Stimulated activated CD8-positive, alpha-beta memory T cell treated with anti-CD3 and anti-CD28 coated beads, Interleukin-7, amount 100 ng/mL, for 48 hours (primary cell): ENCODE measurements at places on chromosomes 5 and 9.

DNA sequence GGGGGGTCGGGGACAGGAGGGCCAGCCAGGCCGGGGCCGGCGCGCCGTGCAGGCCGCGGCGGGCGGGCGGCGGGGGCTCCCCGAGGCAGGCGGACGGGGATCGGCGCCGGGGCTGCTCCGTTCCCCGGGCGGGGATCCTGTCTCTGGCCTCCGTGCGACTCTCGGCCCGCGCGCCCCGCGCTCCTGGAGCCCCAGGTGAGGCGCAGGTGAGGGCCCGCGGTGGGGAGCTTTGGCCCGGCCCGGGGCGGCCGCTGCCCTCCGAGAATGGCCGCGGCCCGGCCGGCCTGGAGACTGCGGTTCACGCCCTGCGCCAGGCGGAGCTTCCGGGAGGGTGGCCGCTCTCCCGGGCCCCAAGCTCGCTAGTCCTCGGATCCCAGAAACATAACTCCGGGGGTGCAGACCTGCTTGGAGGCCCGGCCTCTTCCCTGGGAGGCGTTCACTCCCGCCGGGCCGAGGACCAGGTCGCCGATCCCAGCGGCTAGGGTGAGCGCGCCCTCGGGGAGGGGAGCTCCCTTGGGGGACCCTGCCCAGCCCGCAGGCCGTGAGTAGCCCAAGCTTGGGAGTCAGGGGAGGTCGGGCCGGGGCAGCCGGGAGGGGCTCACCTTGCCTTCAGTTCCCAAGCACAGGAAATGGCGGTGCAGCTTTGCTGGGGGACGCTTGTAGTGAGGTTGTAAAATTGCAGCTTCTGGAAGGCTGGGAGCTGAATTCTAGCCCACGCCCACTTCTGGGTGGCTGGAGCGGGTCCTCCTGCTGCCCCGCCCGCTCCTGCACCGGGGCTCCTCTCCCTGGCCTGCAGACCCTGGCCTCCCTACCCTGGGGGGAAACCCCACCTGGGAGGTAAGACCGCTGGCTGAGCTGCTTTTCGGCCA lies 723 bp downstream of the PPP1R26 start:
- DNase-seq: no peak

GRCh38 chr5:172549696-172550095 lies 91.4 kb upstream of the NEURL1B start:
- DNase-seq: no peak

DNA sequence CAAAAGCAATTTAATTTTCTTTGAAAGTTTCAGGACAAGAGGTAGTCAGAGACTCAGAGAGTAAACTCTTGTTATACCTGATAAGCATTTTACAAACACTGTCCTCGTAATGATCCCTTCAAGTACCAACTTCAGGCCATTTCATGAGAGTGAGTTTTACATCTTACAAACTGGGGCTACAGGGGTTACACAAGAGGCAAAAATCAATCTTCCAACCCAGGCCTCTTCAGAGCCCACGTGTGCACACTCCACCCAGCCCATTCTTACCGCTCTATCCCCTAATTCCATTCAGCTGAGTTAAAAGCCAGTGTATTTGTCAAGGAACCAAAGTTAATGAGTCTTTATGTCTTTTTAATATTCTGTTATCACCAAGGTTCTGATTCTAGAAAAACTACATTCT lies 46.5 kb downstream of the PSMB7 start:
- DNase-seq: no peak

- no peak for DNase-seq
Observed at GRCh38 chr5:31250201-31250600, 56.7 kb downstream of the CDH6 start.

DNA sequence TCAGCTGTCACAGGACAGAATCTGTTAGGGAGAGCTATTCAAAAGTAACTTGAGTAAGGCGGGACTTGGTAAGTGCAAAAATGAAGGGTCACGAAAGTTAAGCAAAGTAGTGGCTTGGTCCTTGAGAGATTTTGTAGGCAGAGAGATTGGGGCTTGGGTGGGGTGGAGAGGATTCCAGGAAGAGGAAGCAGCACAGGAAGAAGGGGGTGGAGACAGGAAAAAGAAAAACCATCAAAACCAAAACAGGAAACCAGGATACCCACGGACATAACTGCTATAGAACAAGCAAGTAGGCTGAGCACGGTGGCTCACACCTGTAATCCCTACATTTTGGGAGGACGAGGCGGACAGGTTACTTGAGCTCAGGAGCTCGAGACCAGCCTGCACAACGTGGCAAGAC lies 3.7 kb downstream of the ROPN1L start:
- no peak for DNase-seq

GRCh38 chr5:147857302-147858129 lies 21.0 kb upstream of the SCGB3A2 start:
- DNase-seq: peak; percentile 3

DNA sequence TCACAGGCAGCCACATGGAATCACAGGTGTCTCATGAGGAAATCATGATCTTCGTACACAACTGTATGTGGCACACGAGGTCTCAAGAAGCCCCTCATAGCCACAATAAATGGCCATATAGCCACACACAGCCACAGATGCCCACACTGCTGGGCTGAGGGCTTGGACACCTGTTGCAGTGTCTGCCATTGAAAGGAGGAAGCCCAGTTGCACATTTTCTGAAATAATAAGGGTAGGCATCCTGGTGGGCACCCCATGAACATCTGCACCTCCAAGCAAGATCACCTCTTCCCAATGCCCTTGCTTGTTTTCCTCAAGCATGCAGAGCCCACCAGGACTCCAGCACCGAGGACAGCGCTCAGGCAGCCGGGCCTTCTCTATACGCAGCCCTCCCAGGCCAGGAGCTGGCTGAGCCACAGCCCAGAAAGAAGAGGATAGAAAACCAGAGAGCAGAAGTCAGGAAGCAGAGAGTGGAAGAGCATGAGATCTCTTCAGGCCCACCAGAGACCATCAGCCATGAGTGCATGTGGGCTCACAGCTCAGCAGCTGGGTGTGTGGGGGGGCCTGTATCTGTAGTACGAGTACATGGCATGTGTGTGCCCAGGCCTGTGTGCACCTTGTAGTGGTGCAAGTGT lies 1.0 kb upstream of the ACSL6 start:
- no peak for DNase-seq

DNA sequence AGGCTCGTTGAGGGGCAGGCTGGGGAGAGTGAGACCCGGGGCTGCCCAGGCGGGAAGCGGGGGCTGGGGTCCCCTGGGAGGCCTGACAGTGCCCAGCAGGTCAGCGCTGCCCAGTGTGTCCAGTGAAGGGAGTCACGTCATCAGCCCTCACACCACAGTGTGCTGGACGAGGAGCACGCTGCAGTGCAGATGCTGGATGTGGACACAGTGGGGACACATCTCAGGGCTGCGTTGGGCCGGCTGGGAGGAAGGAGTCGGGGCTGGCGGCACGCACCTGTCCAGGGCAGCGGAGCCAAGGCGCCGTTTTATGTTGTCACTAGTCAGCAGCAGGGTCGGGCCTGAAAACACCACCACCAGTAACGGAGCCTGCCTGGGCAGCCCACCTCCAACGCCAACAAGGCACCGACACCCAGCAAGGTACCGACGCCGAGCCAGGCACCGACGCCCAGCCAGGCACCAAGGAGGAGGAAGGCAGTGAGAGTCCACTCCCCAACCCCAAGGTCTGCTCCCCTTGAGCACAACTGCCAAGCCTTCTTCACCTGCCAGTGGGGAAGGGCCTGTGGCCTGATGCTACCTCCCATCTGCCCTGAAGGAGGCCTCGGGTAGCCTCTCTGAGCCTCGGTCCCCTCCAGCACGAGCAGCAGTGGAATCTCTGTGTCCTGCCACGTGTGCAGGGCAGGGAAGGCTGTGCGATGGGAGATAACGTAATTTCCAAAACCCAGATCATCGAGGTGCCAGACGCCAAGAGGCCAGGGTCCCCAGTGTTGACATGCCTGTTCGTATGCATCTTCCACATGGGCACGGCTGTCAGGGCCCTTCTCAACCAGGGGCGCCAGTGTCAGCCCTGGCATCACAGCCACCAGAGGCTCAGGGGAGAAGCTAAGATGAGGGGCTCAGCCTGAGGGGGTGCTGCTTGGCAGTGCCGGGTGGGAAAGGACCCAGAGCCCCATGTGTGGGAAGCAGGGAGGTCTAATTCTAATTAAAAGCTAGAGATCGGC lies 21.9 kb upstream of the NSMF start:
- DNase-seq: no peak

GRCh38 chr9:136287960-136288753 lies 15.7 kb downstream of the CCDC187 start:
- no peak for DNase-seq

GRCh38 chr9:92726971-92727715 lies 37.5 kb downstream of the BICD2 start:
- no peak for DNase-seq

DNA sequence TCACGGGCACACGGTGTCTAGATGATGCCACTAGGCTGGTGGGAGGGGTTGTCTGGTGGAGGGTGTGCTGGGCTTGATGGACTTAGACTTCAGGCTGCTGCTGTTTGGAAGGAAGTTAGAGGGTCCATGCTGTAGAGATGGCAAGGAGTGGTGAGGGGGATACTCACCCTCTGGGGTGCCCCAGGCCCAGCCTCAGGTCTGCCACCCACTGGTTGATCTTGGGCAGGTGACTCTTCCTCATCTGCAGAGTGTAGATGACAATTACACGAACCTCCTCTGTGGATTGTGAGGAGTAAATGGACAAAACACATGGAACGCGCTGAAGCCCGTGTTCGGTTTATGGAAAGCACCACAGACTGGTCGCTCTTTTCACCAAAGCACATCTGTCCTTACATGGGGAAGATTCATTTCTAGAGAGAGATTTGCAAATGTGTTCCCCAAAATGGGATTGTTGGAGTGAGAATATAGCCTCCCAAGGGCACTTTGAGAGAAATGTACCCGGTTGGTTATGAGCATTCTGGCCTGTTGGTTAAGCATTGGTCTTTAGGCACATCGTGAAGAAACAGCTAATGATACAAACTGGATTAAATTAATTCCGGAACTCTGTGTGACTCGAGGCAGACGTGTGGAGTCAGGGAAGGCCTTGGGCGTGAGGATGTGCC lies 58.2 kb downstream of the ZNF618 start:
- DNase-seq: no peak

- DNase-seq: no peak
Observed at GRCh38 chr5:122312591-122313406, 762 bp downstream of the SNCAIP start.

- no peak for DNase-seq
Observed at GRCh38 chr9:119020284-119020683, 349.0 kb downstream of the BRINP1 start.

- DNase-seq: no peak
Observed at GRCh38 chr9:12735665-12736064, 39.2 kb upstream of the LURAP1L start.

DNA sequence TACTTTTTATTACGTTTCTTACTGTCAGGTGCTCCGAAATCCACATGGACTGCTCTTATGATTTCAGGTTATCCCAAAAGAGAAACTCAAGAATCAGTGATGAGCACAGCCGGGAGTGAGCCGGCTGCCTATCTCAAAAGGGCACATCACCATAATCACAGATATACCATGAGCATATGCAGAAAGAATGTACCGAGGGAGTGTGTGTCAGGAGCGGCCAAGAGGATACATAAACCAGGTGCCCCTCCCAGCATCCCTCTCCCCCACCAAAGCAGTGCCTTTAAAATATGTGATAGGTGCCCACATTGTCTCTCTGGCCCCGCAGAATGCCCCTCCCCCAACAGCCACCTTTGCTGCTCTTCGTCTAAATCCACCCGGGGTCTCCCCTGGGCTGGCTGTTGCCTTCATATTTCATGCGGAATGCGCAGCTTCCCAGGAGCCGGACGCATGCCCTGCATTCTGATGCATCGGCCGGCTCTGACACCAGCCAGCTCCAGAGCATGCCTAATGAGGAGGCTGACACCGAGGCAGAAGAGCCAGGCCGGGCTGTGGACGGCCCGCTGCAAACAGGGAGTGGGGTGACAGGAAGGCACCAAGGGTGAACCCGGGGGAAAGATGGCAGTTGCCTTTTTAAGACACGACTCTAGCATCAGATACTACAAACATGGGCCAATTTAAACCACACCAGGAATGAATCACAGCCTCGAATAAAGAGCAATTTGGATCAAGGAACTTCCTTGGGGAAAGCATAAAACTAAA lies 652.3 kb downstream of the BNC2 start:
- no peak for DNase-seq

- DNase-seq: no peak
Observed at GRCh38 chr5:159263569-159263905, 447 bp downstream of the UBLCP1 start.

DNA sequence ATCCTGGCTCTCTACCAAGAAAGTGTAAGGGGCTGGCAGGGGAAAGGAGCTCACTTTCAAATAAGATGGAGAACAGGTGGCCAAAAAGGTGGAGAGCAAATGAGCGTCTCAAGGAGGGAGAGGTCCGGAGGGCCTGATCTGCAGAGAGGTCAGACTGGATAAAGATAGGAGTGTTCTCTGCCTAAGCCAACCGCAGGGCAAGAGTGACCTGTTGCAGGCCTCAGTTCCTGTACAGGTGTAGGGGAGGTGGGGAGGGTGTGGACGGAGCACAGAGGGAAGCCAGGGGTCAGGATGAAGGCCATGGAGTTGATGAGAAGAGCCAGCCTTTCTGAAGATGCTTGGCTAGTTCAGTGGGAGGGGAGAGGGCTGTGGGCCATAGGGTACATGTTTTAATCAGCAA lies 239.7 kb downstream of the HSPA4 start:
- no peak for DNase-seq
